ELR (cell line): ENCODE measurements at places on chromosomes 2 and 18.

GRCh38 chr2:72127401-72128058 is 20.1 kb downstream of the CYP26B1 start:
- DNase-seq = no peak

- peak; percentile 16 for DNase-seq
These were observed 31.0 kb downstream of the COA5 start for GRCh38 chr2:98577313-98577712.

DNA sequence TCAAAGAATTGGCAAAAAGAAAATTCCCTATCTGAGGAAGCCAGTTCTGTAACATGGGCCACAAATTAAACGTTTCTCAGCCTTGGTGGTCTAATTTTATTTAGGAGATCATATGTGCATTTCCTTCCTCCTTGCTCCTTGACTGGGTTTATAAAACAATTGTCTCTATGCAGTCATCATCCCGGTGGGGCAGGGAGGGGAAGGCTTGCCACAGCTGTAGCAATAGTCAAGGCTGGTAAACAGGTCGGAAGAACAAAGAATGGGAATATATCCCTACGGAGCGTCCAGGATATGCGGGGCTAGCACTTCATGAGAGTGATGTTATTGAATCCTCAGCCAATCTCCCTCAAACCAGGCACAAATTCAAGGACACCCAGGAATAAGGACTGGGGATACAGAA is 143.8 kb downstream of the RNF152 start:
- no peak for DNase-seq

- no peak for DNase-seq
These were observed 11.0 kb upstream of the RNF144A start for GRCh38 chr2:6906165-6906741.

DNA sequence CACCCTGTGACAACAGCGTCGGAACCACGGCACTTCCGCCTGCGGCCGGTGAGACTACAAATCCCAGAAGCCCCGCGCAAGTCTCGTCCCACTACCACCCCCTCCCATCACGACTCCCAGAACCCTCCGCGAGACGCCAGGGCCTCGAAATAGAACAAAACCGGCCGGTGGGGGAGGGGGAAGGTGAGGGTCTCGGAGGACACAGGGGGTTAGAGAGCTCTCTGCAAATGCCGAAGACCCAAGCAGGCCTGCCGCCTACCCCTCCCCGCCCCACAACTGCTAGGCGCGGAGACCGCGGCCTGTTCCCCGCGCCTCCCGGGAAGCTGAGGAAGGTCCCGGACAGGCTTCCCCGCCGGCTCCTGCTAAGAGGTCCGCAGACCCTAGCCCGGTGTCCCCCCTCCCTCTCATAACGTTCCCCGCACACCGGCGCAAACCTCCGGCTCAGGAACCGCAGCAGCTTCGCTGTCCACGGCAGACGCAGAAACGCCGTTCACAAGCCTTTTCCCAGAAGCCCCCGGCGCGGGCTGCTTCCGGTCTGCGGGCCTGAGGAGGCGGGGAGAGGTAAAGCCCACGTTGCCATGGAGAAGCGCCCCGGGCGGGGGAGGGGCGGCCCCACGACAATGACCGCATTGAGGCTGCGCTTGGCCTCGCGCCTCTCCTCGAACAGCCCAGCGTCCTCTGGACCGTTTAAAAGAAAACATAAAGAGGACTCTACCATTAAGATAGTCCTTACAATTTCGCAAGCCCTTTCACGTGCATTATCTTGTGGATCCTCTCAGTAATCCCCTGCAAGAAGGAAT is at the start of gene ZNF24:
Gene ZNF24 (minus strand): TSS at position 485 of the 800 bp plus-strand sequence. CDS start 3,770 bp downstream, outside the sequence.
- peak; percentile 96 for DNase-seq

DNA sequence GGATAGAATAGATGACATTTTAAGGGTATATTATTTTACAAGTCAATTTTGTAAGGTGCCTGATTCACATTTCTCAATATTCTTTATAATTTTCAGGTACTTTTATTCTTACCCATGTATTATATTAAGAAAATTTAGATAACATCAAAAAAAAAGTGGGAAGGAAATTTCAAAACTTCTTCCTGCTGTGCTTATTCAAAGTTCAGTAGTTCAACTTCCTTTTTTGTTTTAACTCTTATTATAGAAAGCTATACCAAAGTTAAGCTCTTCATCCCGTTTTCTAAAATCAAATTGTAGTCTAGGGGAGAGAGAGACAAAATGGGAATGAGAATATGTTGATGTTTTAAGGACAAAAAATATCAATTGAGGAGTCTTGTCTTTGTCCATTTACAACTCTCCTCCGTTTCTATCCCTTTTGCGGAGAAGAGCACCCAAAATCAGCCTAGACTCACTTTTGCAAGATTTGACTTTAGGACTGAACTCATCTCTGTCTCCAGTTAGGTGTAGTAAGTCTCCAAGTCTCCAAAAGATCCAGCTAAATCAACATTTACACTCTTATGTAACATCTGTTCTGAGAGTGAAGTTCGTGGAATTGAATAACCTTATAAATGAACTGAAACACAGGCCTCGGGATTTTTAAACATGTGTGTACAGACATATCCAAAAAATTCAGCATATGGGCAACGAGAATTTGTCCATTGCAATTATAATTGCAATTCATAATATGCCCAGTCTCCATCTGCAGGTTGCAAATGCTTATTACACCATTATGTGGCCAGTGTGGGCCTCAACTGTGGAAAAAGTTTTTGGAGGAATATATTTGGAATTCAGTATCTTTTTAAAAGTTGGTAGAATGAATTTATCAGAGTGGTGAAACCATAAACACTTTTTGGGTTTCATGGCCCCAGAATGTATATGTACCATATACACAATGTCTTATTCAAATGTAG is 23.9 kb downstream of the FAM124B start:
- peak; percentile 25 for DNase-seq

DNA sequence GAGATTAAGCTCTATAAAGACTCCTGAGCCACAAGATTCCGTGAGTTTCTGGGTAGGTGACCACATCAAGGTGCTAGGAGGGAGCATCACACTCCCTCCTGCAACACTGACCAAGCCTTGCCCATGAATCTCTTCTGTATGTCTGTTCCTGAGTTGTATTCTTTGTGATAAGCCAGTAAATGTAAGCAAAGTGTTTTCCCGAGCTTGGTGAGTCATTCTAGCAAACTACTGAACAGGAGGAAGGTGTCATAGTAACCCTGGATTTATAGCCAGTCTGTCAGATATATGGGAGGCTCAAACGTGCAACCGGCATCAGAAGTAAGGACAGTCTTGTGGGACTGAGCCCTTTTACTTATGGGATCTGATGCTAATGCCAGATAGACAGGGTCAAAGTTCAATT is 346.1 kb upstream of the KYNU start:
- peak; percentile 67 for DNase-seq

GRCh38 chr2:190481339-190481738 is 53.2 kb downstream of the NEMP2 start:
- no peak for DNase-seq

DNA sequence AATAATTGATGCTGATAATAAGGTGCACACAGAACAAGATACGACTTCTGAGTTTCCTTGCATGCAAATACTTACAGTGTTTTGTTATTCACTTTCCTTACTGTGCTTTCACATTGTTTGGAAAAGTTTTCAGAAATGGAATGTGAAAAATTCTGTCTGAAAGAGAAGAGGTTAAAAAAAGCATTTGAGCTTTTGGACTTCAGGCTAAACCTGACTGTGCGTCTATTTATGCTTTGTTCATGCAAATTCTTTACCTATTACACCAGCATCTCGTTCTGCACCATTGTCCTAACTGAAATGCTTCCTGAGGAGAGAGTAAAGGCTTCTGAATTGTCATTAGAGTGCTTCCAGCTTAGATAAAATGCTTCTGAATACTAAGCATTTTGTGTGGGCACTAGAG is 61.4 kb downstream of the LHCGR start:
- DNase-seq = peak; percentile 9

DNA sequence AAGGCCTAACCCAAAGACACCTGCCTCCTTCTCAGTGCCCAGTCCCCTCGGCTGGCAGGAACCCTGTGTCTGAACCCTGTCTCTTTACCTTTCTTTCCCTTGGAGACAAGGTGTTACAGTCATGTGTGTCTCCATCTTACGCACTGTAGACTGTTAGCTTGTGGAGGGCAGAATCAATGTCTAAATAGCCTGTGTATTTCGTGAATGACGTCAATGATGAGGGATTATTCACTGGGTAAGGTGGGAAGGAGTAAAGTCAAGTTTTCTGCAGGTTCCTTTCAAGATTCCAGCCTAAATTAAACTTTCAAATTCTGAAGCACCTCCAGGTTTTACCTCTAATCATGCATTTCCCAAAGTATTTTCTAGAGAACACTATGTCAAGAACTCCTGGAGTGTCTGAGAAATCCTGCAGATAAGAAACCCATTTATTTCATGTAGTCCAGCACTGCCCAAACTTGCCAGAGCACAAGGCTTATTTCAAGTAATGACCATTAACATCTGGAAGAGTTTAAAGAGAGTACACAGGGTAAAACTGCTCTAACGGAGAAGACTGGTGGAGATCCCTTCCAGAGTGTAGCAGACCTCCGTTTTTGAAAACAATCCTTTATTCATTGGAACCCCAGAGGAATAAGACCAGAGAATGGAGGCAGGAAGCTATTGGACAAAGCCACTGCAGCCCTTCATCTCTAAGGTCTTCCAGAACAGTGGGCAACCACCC is 72.8 kb downstream of the KCNF1 start:
- no peak for DNase-seq

- DNase-seq = peak; percentile 26
These were observed 343.6 kb upstream of the SYT4 start for GRCh38 chr18:43620936-43621335.

DNA sequence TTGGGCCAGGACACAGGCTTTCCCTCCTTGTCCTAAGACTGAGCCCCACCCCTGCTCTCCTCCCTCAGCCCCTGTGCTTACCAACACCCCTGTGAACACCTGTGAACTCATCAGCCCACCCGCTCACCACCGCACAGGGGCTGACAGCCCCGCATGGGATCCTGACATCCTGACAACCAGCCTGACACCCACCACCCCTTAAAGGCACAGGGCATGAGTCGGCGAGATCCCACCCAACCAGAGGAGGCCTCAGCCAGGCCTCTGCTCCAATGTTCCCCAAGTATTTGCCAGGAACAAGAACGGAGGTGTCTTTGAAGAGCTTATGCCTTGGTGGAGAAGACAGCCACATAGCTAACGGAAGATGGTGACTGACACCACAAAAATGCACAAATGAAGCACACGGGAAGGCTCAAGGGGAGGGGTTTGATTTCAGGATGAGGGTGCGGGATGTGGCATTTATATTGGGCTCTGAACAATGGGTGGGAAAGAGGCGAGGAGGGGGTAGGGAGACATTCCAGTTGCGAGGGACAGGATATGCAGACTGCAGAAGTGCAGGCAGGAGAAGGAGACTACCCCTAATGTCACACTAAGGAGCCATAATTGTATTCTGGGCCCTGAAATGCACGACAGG is 11.0 kb downstream of the RAB11FIP5 start:
- peak; percentile 82 for DNase-seq

GRCh38 chr2:127176371-127177311 is 43.5 kb downstream of the CYP27C1 start:
- peak; percentile 68 for DNase-seq

DNA sequence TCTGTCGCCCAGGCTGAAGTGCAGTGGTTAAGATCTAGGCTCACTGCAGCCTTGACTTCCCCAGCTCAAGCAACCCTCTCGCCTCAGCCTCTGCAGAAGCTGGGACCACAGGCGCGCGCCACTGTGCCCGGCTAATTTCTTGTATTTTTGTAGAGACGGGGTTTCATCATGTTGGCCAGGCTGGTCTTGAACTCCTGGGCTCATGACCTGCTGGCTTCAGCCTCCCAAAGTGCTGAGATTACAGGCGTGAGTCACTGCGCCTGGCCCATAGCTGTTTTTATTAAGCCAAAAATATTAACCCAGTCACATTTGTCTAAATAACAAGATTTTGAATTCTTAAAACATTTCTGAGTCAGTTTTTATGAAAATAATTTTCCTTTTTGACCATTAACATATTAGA is 6.3 kb upstream of the SFT2D3 start:
- no peak for DNase-seq

GRCh38 chr18:45245091-45245511 is 370.2 kb upstream of the SLC14A2 start:
- no peak for DNase-seq

- no peak for DNase-seq
These were observed 98.6 kb downstream of the RAPH1 start for GRCh38 chr2:203436496-203436895.

DNA sequence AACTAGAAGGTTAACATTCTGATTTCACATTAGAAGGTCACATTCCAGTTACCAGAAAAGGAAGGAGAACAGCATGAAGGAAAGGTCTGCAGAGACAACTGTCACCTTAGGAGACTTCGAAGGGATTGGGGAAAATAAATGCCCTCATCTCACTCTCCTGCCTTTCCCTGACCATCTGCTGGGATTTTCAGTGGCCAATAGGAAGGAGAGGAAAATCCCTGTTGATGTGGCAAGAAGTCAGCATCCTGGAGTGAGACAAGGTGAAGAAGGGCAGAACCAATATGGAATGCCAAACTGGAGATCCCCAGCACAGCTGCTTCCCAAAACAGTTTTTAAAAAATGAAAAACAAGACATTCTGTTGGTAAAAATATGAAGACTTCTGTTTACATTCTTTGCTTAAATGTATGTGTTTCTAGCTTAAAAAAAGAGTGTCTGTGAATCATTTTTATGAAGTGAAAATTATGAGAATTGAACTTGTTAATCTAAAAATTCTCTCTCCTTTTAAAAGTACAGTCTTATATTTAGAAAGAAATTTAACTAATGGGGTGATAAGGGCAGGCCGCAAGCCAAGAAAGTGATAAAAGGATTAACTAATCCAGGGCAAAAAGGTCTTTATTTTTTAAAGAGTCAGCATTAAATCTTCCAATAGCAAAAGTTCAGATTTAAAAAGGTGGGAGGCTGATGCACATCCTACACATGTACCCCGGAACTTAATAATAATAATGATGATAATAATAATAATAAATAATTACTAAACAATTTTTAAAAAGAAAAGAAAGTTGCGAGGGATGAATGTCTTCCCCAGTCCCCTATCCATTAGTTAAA is 160.6 kb upstream of the DOK6 start:
- DNase-seq = no peak

DNA sequence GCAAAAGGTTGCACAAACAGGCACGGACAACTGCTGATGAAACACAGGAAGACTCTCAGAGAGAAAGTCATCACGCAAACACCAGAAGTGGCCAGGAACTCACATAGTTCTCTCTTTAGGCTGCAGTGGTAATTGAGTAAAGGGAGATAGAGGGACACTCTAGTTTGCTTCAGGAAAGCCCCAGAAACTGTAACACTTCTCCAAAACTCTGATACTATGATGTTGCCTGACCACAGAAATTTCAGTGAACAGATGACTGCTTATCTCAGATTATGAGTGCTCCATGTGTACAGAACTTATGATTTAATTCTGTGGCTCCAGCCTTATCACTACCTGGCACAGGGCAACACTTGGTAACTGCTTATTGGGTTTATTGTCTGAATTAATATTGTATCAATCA is 311.5 kb upstream of the GYPC start:
- no peak for DNase-seq

- no peak for DNase-seq
These were observed 96.1 kb downstream of the ASAP2 start for GRCh38 chr2:9302755-9303154.
